ENCODE measurements at places on chromosomes 4 and X.

- DNase-seq, result no peak
These were observed 6.0 kb downstream of the GPKOW start for GRCh38 chrX:49117581-49117980.

DNA sequence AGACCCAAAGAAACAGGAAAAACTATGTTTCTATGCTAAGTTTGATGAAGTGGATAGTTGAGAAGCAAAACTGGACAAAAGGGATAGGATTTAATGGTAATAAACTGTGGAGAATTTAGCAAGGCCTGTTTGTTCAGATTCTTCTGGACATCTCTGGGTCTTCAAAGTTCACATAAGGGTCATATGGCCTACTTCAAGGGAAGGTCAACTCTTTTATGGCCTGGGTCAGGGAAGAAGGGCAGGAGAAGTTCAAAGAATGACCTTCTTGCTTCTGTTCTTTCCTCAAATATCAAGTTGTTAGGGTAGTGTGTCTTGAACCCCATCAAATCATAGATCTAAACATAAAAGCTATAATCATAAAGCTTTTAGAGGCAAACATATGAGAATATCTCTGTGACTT lies 102.7 kb downstream of the SOWAHB start:
- DNase-seq, result no peak

DNA sequence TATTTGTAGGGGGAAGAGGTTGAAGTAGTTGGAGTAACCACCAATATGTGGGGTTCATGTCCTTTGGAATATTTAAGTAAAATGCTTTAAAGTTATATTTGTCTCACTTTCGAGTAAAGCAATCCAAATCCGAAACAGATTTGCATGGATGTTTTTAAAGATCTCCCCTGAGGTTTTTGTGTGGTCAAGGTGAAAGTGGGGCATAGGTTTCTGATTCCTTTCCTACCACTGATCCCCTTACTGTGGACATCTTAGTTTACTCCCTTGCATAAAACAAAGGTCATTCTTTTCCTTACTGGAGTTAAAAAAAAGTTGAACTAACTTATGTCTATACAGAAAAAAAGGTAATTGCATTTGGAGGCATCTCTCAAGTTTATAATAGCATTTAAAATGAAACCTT lies 71.9 kb upstream of the PHOX2B start:
- no peak for DNase-seq

DNA sequence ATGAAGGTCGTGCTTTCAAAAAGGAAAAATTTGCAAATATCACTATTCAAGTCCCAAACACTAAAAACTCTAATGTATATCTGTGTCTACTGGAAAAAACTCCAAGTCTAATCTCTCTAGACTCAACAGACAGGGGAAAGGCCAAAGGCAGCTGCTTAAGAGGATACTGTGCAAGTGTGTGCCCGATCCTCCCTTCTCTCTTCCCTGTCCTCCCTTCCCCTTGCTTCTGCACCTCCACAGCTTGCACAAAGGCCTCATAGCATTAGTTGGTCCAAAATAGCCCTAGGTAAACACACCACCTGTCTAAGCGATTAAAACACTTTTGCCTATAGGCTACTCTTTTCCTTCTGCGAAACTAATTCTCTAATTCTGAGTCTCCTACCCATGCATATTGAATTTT lies 10.6 kb downstream of the C4orf54 start:
- DNase-seq, result no peak

DNA sequence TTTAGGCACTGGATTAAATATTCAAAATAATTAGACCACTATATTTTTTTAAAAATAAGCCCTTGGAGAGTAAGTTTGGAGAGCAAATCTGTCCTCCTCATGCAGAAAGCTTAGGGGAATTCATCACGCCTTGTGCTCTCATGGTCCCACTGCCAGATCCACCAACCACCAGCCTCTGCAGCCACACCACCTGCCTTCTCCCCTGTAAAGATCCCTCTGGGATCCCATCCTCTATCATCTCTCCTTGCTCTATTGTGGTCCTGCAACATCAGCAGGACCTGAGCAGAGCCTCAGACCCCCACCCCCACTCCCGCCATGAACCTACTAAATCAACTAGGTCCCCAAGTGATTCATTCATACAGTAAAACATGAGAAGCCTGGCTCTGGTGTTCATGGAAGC lies 482.6 kb upstream of the GALNT7 start:
- DNase-seq, result no peak

GRCh38 chr4:48827622-48828021 lies 3.3 kb upstream of the OCIAD1 start:
- no peak for DNase-seq

DNA sequence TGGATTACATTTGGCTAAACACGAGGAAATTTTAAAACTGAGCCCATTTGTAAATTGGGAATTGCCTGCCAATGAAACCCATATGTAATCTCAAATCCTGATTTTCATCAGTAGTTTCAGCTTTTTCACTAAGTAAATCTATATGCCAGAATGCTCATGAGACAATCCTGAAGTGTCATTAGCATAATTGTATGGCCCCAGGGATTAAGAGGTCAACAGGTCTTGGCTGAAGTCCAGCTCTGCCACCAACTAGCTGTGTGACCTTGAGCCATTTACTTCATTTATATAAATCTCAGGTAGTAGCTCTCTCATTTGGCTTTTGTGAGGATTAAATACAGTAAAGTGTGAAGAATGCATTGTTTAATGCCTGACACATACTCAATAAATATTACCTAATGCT lies 320.5 kb upstream of the EMCN start:
- DNase-seq, result no peak

GRCh38 chrX:111504941-111505340 lies 6.5 kb upstream of the SERTM2 start:
- no peak for DNase-seq

GRCh38 chrX:122389005-122389404 lies 795.1 kb upstream of the GRIA3 start:
- no peak for DNase-seq

- DNase-seq, result no peak
These were observed 11.3 kb upstream of the PRDM8 start for GRCh38 chr4:80185787-80186548.

GRCh38 chrX:55057675-55058249 lies 17.1 kb upstream of the PAGE2B start:
- DNase-seq, result no peak

- DNase-seq, result no peak
These were observed 5.1 kb upstream of the FAT1 start for GRCh38 chr4:186728631-186729271.

GRCh38 chr4:94534401-94535312 lies 82.9 kb downstream of the PDLIM5 start:
- no peak for DNase-seq

DNA sequence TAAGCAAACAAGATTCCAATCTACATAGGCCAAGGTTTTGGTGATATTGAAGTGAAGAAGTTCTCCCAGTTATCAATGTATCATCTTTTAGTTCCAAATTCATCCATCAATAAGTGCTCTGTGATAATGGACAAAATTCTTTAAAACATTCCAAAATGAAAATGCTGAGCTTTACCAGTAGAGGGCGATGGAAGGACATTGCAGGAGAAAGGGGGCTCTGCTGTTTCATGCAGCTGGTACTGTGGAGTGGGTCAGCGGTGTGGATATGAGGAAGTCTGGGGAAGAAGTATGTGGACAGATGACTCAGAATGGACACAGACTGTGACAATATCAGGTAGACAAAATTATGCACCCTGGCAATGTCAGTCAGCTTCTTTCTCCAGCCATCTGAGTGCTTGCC lies 46.6 kb upstream of the HS6ST2 start:
- no peak for DNase-seq

DNA sequence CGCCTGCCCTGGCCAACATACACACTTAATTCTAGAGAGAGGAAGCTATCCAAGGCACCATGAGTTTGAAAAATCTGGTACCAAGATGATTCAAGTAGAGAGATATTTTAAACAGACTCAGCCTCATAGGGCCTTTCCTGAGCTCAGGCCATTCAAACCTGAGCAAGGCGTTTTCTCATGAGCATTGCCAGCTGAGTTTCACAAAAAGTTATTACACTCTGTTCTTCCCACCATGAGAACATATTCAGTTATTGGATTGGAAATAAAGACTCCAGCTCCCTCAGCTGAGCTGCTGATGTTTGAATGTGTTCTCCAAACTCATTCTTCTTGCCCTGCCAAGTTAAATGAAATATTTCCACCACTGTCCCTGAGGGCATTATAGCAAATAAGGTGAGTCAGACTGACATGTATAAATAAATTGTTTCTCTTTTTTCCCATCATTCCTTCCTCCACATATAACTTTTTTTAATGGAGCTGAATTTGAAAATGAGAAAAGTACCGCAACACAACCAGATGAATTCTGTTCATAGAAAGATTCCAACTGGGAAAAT lies 429.6 kb downstream of the RAB28 start:
- no peak for DNase-seq

DNA sequence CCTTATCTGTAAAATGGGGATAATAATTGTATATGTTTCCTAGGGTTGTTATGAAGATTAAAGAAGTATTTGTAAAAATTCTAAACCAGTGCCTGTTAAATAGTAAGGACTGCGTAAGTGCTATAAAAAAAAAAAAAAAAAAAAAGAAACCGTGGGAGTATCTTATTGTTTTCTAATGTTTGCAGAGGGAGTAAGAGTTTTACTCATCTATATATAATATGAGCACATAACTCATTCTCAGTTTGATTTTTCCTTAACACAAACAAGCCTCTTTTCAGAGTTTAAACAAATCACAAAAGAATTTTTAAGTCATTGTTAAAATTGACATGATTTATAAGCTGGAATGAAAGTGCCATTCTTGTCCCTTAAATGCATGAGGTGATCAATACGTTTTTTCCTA lies 104.9 kb downstream of the AMELX start:
- no peak for DNase-seq

GRCh38 chrX:11944501-11944900 lies 186.5 kb downstream of the MSL3 start:
- DNase-seq, result no peak

DNA sequence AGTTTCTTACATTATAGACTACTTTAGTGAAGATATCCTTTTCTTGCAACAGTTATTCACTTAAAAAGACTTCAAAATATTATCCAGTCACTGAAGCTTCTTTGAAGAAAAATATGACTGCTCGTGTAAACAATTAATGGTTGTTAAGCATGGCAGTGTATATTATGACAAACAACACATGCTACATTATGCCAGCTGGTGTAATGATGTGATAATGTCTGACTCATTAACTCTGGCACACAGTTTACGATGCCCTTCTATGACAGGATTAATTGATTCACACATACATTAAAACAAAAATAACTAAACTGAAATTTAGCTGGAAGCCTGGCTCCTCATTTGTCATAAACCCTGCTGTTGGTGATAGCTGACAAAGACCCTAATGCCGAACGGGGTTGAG lies 22.4 kb downstream of the GK2 start:
- no peak for DNase-seq

GRCh38 chr4:101067383-101067782 lies 279.9 kb downstream of the PPP3CA start:
- DNase-seq, result no peak

DNA sequence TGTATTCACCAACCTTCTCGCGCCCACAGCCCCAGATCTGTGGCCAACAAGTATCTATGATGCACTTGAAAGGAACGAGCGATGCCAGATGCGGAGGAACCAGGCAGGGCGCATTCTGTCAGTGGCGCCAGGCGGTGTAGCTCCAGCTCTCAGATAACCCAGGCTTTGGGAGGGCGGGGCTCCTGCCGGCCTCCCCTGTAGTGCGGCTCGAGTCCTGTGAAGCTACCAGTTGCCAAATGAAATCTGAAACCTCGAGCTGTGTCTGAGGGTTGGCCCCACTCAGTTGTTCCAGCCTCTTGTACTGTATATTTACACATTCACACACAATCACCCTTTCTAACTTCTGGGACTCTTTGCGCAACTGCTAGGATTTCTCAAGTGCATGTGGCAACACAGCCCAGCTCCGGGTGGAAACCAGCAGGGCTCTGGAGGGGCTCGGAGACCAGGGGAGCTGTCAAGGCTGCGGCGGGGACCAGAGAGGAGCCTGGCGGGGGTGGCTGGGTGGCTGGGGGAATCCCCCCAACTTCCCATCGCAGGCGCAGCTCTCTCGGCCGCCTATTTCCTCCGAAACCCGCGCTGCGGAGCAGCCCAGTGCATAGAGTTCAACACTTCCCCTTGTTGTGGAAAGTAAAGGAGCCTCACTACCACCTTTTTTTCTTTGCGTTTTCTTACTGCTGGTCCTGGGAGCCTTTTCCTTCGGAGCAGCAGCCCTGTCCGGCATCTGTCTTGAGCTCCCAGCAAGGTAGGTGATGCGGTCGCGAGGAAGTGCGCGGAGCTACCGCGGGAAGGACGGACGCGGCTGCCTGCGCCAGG lies at the start of gene ARHGAP24:
Gene ARHGAP24, plus strand, starts transcription at position 333 of the 813 bp plus-strand sequence.
- DNase-seq, result peak; percentile 17
